Kidney capillary endothelial cell (primary cell): ENCODE measurements at places on chromosomes 12 and 14.

DNA sequence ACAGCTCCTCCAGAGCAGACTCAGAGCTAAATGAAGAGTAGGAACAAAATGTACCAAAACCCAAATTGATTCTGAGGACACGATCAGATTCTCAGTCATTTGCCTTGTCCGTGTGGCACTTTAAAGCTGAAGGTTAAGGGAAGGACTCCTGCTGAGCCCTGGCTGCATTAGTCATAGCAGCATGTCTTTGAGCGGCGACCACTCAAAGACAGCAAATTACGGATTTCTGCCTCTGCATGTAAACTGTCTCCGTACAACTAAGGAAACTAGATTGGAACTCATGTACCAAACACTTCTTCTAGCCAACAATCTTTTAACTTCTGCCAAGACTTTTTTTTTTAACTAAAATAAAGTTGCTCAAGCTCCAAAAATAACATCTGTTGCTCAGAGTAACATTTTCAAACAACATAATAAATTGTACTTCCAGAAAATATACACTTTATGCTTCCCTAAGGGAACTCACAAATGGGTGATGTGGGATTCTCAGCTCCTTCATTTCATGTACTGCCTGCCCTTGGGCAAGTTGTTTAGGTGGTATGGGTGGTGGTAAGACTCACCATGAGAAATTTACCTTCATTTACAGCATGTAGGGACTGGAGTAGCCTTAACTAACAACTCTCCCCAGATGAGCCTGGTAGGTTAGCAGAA is 56.1 kb downstream of the RERG start:
- no peak for DNase-seq

- no peak for DNase-seq
These were observed 59.5 kb downstream of the GALNT4 start for GRCh38 chr12:89464974-89465592.

GRCh38 chr12:131197490-131197889 is 243.8 kb downstream of the ADGRD1 start:
- no peak for DNase-seq

GRCh38 chr12:9345171-9345570 is 137.0 kb upstream of the PZP start:
- DNase-seq, result no peak

DNA sequence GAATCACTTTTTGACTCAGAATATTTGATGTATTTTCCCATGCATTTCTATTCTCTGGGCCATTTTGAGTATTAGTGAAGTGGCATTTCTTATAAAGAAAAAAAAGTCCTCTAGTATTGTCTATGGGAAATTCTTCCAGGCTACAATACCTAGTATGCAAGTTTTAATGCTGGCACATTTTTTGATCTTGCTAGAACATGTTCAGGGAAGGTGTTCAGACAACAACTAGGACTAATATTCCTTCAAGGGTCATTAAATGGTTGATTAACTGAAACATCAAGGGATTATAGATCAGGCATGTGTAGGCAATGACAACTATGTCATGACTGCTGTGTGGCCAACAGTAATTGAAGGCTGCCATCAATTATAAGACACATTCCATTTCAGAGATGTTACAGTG is 7.7 kb downstream of the CCDC184 start:
- DNase-seq, result no peak

DNA sequence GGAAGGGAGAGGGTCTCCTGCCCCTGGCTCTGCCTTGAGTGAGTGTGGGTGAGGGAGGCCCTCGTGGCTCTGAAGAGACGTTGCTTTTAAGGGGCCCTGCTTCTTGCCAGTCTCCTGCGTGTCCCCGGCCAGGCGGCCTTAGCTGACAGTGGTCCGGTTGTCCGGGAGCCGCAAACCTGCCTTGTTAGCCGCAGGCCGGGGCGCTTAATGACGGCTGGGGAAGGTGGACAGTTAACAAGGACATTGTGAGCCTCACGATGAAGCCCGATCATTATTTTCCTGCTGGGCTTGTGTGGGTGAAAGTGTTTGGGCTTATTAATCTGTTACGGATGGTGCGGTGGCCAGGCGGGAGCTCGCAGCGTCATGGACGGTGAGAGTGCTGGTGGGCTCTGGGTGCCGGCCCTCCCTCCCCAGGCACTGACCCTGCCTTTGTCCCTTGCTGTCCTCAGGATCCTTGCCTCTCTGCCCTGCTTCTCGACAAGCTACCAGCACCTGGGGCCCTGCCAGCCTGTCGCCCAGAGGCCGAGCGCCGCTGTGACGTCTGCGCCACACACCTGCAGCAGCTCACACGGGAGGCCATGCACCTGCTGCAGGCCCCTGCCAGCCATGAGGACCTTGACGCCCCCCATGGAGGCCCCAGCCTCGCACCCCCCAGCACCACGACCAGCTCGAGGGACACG is 13.3 kb downstream of the KIF26A start:
- no peak for DNase-seq
